DMS 273 treated with DMSO at 0.1 percent for 48 hours (cell line): ENCODE measurements at places on chromosomes 11 and 22.

- DNase-seq, result peak; percentile 6
Observed at GRCh38 chr11:122108192-122108799, 7.7 kb downstream of the BLID start.

- no peak for DNase-seq
Observed at GRCh38 chr11:126655807-126656128, 300.3 kb downstream of the ST3GAL4 start.

DNA sequence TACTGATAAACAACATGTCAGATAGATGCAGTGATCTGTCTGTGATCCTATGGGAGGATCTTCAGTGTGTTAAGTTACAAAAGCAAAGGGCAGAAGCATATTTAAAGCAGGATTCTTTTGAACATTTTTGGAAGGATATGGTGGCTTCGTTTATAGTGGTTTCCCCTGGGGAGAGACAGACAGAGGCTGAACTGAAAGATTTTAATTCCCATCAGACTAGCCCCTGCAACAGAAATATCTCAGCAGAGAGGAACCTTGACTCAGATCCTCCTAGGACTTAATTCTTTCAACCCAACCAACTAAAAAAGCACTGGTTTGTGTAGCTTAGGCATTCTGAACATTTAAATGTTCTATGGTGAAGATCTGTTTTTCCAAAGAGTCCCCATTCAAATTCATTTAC is 5.7 kb downstream of the CLTCL1 start:
- no peak for DNase-seq

DNA sequence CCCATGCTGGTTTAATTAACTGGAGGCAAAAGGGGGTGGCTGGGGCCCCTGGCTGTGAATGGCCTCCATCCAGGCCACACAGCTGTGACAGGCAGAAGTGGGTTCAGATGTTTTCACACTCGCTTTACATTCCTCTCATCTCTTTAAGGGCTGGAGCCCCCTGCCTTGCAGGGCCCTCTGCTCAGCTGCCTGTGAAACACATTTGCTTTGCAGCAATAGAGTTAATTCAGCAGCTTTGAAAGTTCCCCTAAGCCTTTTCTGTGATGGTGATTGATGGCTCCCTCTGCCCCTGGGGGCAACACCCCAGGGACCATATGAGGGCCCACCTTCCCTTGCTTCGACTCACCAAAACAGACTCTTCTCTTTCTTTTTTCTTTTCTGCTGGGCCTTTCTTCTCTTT is 139.3 kb downstream of the FEZ1 start:
- DNase-seq, result no peak

- no peak for DNase-seq
Observed at GRCh38 chr11:1929621-1930461, 10.3 kb downstream of the TNNT3 start.

GRCh38 chr11:130561441-130561881 is 113.0 kb downstream of the ADAMTS15 start:
- no peak for DNase-seq

- no peak for DNase-seq
Observed at GRCh38 chr22:30695871-30696655, 1.4 kb downstream of the OSBP2 start.

DNA sequence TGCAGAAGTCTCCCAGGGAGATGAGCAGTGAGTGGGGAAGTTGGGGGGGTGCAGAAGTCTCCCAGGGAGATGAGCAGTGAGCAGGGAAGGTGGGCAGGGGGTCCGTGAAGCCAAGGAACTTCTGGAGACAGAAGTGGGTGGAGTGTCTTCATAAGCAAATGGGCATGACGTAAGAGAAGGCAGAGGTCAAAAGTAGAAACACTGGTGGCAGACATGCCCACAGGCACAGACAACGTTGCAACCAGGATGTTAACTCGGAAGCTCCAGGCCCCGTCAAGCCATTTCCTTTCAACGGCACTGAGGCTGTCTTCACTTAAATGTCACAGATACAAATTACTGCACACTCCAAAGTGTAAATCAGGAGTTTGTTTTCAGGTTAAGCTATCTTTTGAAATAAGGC is 186.1 kb downstream of the SHANK2 start:
- no peak for DNase-seq

GRCh38 chr22:36419177-36419911 is 31.6 kb upstream of the MYH9 start:
- DNase-seq, result no peak

DNA sequence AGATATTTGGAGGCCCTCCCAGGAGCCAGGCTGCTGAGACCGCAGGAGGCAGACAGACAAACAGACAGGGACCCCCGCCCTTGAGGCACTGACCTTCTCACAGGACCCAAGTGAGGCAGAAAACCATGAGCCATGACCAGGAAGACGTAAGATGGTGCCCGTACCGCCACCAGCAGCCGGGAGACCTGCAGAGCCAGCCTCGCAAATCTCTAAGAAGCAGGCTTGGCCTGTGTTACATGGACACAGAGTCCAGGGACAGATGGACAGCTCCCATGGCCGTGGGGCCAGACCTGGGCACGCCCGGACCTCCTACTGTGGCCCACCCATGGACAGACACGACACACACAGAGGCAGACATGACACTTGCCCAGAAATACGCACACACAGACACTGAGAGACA is 30.7 kb upstream of the TOLLIP start:
- DNase-seq, result no peak

GRCh38 chr22:28514321-28514821 is 165.3 kb downstream of the TTC28 start:
- DNase-seq, result no peak

GRCh38 chr11:115257270-115257669 is 246.9 kb downstream of the CADM1 start:
- no peak for DNase-seq

DNA sequence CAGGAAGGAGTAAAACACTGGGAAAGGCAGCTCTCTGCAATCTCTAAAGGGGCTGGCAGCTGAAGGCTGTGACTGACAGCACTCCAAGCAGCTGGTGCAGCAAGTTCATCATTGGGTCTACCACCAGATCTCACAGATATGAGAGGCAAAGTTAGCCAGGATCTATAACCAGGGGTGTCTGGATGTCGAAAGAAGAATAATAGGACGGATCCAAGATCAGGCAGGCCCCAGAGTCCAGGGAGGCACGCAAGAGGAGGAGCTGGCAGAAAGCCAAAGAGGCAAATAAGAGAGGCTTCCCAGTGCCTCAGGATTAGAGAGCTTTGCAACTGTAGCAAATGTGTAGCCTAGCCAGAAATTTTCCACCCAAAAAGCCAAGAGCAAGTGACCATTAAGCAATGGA is 77.1 kb downstream of the RBMXL2 start:
- DNase-seq, result no peak

- DNase-seq, result no peak
Observed at GRCh38 chr11:132719684-132720083, 812.6 kb downstream of the OPCML start.
